ENCODE measurements at places on chromosomes 13 and 19.

GRCh38 chr19:33285441-33285927, 16.9 kb downstream of the CEBPA start:
- no peak overlapping the region for H3K27ac ChIP-seq
- H3K4me1 ChIP-seq = no peaks in the 10 kb centered on the region
- no peak for DNase-seq
- no peak overlapping the region for H3K4me3 ChIP-seq
- peaks cover 9% of the 10 kb centered on the region for H3K27me3 ChIP-seq

GRCh38 chr13:70353096-70353495, 244.8 kb upstream of the KLHL1 start:
- no peak overlapping the region for H3K27ac ChIP-seq
- H3K27me3 ChIP-seq = no peaks in the 10 kb centered on the region
- no peaks in the 10 kb centered on the region for H3K36me3 ChIP-seq
- H3K4me1 ChIP-seq = no peaks in the 10 kb centered on the region

DNA sequence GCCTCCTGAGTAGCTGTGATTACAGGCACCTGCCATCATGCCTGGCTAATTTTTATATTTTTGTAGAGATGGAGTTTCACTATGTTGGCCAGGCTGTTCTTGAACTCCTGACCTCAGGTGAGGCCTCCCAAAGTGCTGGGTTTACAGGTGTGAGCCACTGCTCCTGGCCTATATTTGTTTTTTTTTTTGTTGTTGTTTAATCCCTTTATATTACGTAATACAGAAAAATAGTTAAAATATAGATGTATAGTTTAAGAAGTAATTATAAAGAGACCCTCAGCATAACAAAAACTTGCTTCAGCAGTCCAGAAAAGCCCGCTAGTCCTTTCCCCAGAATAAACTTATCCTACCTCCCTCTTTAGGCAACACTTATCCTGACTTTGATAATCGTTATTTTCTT, 2.4 kb downstream of the ZNF383 start:
- no peak overlapping the region for H3K27ac ChIP-seq
- no peak for DNase-seq
- H3K27me3 ChIP-seq = no peaks in the 10 kb centered on the region

DNA sequence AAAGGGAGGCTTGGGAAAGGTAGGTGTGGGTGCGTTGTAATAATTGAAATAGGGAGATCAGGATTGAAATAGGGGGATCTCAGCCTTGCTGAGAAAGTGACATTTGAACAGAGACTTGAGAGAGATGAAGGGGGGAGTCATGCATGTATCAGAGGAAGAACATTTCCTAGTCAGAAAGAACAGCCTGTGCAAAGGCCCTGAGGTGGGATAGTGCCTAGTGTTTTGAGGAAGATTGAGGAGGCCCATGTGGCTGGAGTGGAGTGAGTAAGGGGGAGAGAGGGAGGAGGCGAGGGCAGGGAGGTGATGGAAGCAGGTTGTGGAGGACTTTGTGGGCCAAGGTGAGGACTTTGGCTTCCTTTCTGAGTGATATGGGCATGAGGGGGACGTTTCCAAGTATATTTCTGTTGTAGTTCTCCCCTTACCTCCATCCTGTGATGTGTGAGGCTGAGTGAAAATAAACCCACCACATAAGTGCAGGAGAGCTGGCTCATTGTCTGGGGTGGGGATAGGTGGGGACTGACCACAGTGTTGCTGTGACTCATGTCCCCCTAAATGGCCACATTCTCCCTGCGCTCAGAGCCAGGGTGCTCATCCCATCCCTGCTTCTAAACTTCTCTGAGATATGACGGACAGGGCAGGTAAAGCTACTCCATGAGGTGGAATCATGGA, 17.8 kb downstream of the ACTL9 start:
- no peak for DNase-seq
- no peaks in the 10 kb centered on the region for H3K27me3 ChIP-seq
- H3K36me3 ChIP-seq = no peaks in the 10 kb centered on the region
- H3K4me1 ChIP-seq = no peaks in the 10 kb centered on the region
- no peak overlapping the region for H3K27ac ChIP-seq

DNA sequence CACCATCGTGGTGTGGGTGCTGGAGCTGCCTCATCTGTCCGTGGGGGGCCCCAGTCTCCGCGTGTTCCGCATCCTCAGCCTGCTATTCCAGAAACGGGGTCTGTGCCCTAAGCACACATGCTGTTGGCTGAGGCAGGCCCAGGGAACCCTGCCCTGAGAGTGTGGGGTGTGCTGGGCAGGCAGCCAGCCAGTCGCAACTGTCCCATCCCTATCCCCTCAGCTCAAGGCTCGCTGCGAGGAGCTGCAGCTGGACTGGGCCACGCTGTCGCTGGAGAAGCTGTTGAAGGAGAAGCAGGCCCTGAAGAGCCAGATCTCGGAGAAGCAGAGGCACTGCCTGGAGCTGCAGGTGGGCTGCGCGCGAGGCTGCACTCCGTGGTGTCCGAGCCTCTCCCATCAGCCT, 21.9 kb downstream of the PLEKHJ1 start:
- H3K4me3 ChIP-seq = no peak overlapping the region
- H3K27ac ChIP-seq = no peak overlapping the region
- H3K27me3 ChIP-seq = no peaks in the 10 kb centered on the region
- DNase-seq = no peak
- peaks cover 95% of the 10 kb centered on the region for H3K36me3 ChIP-seq

DNA sequence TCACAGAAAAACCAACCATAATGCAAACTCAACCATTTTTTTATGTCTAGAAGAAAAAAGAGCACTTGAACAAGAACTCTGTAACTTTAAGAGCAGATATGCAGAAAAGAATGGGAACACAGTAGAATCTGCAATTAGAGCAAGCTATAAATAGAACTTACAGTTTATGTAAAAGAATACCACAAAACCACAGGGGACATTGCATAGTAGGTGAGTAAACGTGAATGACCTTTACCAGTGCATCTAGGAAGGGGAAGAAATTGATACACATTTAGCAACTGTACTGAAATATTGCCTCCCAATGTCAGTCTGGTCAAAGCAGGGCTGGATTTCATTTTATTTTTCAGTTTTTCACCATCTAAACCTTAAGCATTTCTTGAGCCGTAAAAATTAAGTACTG, 242.2 kb upstream of the EDNRB start:
- no peaks in the 10 kb centered on the region for H3K27me3 ChIP-seq
- H3K4me3 ChIP-seq = no peak overlapping the region
- no peak overlapping the region for H3K27ac ChIP-seq
- no peaks in the 10 kb centered on the region for H3K36me3 ChIP-seq
- peak; percentile 71 for DNase-seq

- no peak overlapping the region for H3K4me3 ChIP-seq
- H3K36me3 ChIP-seq = no peaks in the 10 kb centered on the region
- no peak overlapping the region for H3K27ac ChIP-seq
- peaks cover 44% of the 10 kb centered on the region for H3K27me3 ChIP-seq
- DNase-seq = no peak
Observed at GRCh38 chr19:15453906-15454860, 4.4 kb upstream of the WIZ start.

GRCh38 chr19:33998739-33999345, 173.5 kb upstream of the LSM14A start:
- no peaks in the 10 kb centered on the region for H3K36me3 ChIP-seq
- no peak overlapping the region for H3K27ac ChIP-seq
- no peaks in the 10 kb centered on the region for H3K4me1 ChIP-seq
- H3K4me3 ChIP-seq = no peak overlapping the region
- peaks cover 11% of the 10 kb centered on the region for H3K27me3 ChIP-seq

- H3K27me3 ChIP-seq = no peaks in the 10 kb centered on the region
- no peak for DNase-seq
- H3K36me3 ChIP-seq = no peaks in the 10 kb centered on the region
- H3K27ac ChIP-seq = no peak overlapping the region
Observed at GRCh38 chr19:19997656-19998268, 41.5 kb downstream of the ZNF682 start.

DNA sequence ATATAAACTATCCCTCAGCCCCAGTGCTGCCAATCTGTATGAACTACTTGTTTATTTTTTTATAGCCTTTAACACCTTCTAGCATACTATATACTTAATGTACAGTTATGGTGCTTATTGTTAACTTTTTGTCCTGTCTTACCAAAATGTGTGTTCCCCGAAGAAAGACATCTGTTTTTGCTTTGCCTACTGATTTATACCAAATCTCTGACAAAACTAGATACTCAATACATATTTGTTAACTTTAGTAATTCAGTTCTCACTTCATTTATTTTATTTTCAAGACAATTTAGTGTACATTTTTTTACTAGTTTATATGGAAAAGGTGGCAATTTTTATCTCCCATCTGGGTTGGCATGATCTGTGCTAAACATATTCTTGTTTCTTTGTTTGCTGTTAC, 824.3 kb upstream of the ATXN8OS start:
- H3K27ac ChIP-seq = no peak overlapping the region
- H3K4me1 ChIP-seq = no peaks in the 10 kb centered on the region
- H3K27me3 ChIP-seq = no peaks in the 10 kb centered on the region
- H3K4me3 ChIP-seq = no peak overlapping the region
- H3K36me3 ChIP-seq = no peaks in the 10 kb centered on the region

GRCh38 chr13:43006893-43007631, 15.0 kb upstream of the EPSTI1 start:
- H3K27ac ChIP-seq = peak overlapping the region; percentile 76
- H3K4me1 ChIP-seq = peaks cover 43% of the 10 kb centered on the region
- H3K27me3 ChIP-seq = no peaks in the 10 kb centered on the region
- H3K4me3 ChIP-seq = no peak overlapping the region
- H3K36me3 ChIP-seq = no peaks in the 10 kb centered on the region

DNA sequence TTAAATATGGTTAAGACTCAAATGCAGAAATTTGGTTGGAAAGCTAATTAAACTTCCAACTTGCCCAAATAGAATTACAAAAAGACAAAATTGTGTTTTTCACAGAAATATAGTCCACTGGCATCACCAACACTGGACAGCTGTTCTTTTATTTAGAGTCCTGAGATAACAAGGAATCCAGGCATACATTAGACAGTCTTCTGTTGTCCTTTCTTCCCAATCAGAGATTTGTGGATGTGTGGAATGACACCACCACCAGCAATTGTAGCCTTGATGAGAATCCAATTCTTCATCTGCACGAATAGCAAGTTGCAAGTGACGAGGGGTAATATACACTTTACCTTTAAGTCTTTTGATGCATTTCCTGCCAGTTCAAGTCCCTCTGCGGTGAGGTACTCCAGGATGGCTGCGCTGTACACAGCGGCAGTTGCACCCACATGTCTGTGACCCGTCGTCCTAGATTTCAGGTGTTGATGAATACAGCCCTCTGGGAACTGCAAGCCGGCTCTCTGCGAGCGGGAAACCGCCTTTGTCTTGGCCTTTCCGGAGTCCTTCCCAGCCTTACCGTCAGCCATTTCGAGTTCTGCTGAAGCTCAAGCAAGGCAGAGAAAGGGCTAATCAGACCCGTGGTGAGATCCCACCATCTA, 14.7 kb downstream of the UBAC2 start:
- no peak overlapping the region for H3K27ac ChIP-seq
- H3K36me3 ChIP-seq = peaks cover 17% of the 10 kb centered on the region

DNA sequence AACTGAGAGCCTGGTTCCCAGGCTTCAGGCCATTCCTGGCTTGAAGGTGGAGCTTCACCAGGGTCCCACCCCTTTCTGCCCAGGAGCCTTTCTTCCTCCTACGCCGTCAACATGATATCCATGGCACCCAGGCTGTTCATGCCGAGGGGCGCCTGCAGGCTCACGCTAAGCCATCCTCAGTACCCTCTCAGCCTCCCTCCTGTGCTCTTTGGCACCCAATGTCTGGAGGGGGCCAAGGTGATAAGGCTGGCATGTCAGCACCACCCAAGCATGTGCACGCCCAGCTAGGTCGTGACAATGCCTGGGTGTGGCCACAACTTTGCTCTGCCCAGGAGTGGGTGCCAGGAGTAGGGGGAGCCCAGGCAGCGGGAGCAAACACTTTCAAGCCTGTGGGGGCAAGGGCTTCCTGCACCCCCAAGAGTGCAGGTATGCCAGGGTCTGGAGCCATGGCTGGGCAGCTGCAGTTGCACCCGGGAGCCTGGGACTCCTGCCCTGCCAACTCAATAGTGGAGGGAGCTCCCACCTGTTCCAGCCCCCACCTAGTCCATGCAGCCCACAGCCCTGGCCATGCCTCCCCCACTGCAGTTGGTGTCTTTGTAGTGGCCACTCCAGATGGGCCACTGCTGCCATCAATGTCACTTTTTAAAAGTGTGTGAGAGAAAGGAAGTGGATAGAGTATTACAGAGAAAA, 219.9 kb downstream of the MAB21L1 start:
- no peak overlapping the region for H3K27ac ChIP-seq
- no peaks in the 10 kb centered on the region for H3K4me1 ChIP-seq
- H3K4me3 ChIP-seq = no peak overlapping the region
- H3K36me3 ChIP-seq = no peaks in the 10 kb centered on the region

- H3K4me1 ChIP-seq = no peaks in the 10 kb centered on the region
- no peak for DNase-seq
- no peak overlapping the region for H3K27ac ChIP-seq
- no peaks in the 10 kb centered on the region for H3K36me3 ChIP-seq
- no peaks in the 10 kb centered on the region for H3K27me3 ChIP-seq
- H3K4me3 ChIP-seq = no peak overlapping the region
Observed at GRCh38 chr13:79593121-79593520, 112.2 kb downstream of the NDFIP2 start.

- H3K27ac ChIP-seq = no peak overlapping the region
- H3K4me3 ChIP-seq = no peak overlapping the region
- no peaks in the 10 kb centered on the region for H3K27me3 ChIP-seq
- no peaks in the 10 kb centered on the region for H3K4me1 ChIP-seq
Observed at GRCh38 chr13:72565893-72566292, 161.5 kb downstream of the MZT1 start.

DNA sequence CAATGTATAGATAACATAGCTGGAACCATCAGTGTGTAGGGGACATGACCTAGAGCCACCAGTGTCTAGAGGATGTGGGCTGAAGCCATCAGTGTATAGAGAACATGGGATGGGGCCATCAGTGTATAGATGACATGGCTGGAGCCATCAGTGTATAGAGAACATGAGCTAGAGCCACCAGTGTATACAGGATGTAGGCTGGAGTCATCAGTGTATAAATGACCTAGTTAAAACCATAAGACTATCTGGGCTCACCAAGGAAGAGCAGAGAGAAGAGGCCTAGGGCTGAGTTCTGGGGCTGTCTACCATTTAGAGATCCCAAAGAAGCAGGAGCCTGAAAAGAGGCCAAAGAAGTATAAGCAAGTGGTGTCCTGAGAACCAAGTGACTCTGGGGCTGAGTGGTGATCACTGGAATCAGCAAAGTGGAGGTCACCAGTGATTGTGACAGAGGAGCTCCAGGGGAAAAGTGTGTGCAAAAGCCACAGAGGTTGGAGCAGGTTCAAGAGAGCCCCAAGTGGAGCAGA, 41.0 kb downstream of the RFX2 start:
- no peak overlapping the region for H3K27ac ChIP-seq
- DNase-seq = no peak
- H3K27me3 ChIP-seq = no peaks in the 10 kb centered on the region
- H3K36me3 ChIP-seq = no peaks in the 10 kb centered on the region

DNA sequence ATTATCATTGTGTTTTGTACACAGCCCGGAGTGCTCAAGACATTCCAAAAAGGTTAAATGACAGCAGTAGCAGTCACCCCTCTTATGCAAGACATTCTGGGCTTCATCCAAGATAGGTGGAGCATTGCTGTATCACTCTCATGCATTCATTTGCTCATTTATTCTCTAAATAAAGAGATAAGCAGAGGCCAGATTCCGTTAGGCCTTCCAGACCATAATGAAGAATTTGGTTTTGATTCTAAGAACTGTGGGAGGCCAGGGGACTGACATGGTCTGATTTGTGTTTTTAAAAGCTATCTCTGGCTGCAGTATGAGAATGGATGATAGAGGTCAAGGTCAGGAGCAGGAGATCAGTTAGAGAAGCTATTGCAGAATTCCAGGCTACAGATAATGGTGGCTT, 145.8 kb downstream of the KCNRG start:
- no peak for DNase-seq
- H3K4me3 ChIP-seq = no peak overlapping the region
- H3K4me1 ChIP-seq = no peaks in the 10 kb centered on the region
- H3K27ac ChIP-seq = no peak overlapping the region
- H3K27me3 ChIP-seq = no peaks in the 10 kb centered on the region
- no peaks in the 10 kb centered on the region for H3K36me3 ChIP-seq

Data from SJSA1 (cell line).